Thyroid gland (tissue), 4 donors: ENCODE measurements at places on chromosomes 6 and 20. TPM values are rescaled to one million over a fixed set of nuclear protein-coding genes. Genes with fewer than 3 reads are reported as not detected.

Gene PDE10A
- total RNA-seq = 20.4 TPM

GRCh38 chr6:143901885-143902750, 37.8 kb downstream of the ZC2HC1B start:
- DNase-seq = peak; percentile 61

Gene PHF20
- 28.0 TPM for total RNA-seq

GRCh38 chr6:83153883-83154521, 39.1 kb downstream of the PGM3 start:
- DNase-seq = no peak

GRCh38 chr20:49326026-49326425, 48.2 kb upstream of the ZNFX1 start:
- DNase-seq = peak; percentile 29
